Kidney epithelial cell (primary cell): ENCODE measurements at places on chromosomes 4 and X.
A peak's percentile ranks its signal among the peaks of the same experiment; 100 is the strongest.

GRCh38 chr4:149279331-149279730 is 536.3 kb downstream of the IQCM start:
- DNase-seq = no peak

- no peak for DNase-seq
Observed at GRCh38 chrX:101485212-101485949, at the start of gene ARMCX4. TSS of gene ARMCX4 (plus strand) at chrX:101485456. CDS start at chrX:101488590, 3,134 bp downstream.

GRCh38 chr4:176671532-176671931 is 121.2 kb downstream of the VEGFC start:
- no peak for DNase-seq

DNA sequence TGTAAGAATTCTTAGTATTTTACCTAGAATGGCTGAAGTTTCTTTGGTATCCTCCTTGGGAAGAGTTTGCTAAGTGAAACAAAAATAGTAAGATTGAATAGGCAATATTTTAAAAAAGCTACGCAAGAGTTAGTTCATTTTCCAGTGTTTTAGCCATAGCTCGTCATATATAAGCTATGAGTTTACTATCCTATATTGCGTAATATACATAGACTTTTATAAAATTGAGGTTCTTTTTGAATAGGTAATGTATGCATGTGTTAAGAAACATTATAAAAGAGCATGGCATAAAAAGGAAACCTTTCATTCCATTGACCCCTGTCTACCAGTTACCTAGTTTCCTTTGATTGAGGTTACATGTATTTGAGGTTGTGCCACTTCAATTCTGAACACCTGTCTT is 67.0 kb downstream of the DACH2 start:
- DNase-seq = no peak

GRCh38 chrX:79117078-79117477 is 27.4 kb upstream of the GPR174 start:
- DNase-seq = no peak

DNA sequence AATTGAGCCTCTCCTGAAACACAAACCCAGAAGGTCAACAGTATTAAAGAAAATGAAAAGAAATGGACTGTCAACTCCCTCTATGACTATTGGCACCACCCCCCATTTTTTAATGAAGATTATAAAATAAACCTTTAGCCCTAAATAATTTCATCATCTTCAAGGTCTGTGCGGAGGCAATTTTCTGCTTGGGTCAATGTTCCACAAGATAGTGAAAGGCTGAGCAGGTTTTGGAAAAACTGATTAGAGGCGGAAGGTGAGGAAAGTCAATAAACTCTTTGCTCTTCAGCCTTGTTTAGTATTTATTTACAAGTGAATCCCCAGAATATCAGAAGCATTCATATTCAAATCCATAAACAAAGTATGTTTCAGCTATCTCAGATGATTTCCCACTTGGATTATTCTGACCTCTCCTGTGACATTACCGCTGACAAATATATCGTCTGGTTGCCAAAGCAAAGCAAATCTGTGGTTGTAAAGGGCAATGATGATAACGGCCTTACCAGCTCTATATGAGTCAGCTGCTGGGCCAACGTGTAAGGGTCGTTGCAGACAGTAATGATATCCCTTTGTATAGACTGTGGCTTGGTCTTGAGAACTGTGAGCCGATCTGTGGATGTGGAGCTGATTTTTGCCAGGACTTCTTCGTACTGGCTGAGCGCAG is 24.0 kb downstream of the RASGEF1B start:
- no peak for DNase-seq

- DNase-seq = no peak
Observed at GRCh38 chr4:5824227-5824626, 68.7 kb downstream of the CRMP1 start.

DNA sequence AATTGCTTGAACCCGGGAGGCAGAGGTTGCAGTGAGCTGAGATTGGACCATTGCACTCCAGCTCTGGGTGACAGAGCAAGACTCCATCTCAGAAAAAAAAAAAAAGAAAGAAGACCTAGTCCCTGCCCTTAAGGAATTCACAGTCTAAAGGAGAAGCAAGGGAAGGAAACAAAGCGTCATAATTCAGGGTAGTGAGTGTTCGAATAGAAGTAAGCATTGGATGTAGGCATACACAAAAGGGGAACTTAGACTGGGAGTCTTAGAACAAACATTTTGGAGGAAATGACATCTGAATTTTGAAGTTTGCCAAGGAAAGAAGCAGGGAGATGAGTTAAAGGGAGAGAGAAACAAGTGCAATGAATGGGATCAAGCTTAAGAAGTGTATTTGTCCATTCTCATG is 32.4 kb downstream of the PPM1K start:
- no peak for DNase-seq

- no peak for DNase-seq
Observed at GRCh38 chr4:61493470-61493869, 293.3 kb downstream of the ADGRL3 start.

DNA sequence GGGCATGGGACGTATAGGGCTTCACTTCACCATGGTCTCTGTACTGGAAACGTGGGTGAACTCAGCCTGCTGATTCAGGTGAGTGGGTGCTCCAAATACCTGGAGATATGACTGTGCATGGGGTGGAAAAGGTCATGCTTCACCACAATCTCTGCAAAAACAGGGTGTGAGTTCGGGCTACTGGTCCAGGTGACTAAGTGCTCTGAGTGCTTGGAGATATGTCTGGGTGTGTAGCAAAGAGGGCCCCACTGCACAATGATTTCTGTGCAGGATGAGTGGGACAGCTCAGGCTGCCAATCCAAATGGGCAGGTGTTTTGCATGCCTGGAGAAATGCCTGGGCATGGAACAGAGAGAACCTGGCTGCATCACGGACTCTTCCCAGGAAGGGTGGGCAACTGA is 11.2 kb upstream of the CPXCR1 start:
- DNase-seq = no peak

DNA sequence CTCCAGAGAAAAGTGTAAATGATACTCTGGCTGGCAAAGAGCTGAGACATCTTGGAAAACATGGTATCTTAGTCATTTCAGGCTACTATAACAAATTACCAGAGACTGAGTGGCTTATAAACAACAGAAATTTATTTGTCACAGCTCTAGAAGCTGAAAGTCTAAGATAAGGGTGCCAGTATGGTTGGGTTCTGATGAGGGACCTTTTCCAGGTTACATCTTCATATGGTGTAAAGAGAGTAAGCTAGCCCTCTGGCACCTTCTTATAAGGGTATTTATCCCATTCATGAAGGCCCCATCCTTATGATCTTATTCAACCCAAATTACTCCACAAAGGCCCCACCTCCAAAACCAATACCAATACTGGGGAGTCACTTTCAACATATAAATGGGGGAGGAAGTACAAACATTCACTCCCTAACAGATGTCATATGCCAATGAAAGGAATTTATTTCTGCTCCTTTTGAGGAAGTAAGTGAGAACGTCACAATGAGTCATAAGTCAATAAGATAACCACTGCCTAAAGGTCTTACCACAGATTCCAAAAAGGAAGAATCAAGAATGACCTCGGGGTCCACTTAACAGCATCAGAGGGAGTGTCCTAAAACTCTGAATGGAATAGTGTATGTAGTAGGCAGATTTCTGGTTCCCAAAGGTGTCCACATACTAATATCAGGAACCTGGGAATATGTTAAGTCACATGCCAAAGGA is 246.6 kb downstream of the OPHN1 start:
- no peak for DNase-seq

DNA sequence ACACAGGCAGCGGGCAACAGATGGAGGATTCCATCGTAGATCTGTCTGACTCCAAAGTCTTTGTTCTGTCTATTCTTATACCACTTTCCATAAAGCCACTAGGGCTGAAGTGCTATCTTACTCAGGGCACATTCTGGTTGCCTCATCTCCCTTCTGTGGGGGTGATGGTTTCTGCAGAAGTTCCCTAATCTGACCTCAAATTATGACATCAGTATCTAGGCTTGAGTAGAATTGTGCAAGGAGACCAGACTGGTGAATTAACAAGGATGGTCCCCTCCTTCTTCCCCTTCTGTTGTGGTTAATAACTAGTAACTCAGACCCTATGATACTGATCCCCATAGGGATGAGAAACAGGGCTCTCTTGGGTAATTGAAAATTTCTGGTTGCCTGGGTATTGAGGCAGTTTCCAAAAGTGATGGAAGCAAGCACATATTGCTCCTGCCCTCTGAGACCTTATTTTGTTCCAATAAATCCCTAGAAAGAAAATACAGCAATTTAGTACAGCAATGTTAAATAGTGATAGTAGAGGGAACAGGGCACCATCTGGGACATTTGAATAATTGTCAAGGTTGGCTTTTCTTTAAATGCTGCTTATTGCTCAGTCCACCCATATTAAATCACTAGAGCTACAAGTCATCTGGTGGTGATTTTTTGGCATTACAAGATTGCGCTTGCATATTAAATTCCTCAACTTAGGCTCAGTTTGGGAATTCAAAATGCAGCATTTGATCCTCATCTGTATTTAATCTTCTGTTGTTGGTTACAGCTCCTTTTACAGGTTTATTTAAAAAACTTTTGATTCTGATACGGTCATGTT is 57.3 kb upstream of the AP1S2 start:
- DNase-seq = no peak

GRCh38 chr4:127668770-127669169 is 36.0 kb downstream of the INTU start:
- no peak for DNase-seq

GRCh38 chrX:21153503-21153902 is 220.7 kb upstream of the CNKSR2 start:
- DNase-seq = no peak

- no peak for DNase-seq
Observed at GRCh38 chrX:54423161-54423888, 16.9 kb upstream of the TSR2 start.

DNA sequence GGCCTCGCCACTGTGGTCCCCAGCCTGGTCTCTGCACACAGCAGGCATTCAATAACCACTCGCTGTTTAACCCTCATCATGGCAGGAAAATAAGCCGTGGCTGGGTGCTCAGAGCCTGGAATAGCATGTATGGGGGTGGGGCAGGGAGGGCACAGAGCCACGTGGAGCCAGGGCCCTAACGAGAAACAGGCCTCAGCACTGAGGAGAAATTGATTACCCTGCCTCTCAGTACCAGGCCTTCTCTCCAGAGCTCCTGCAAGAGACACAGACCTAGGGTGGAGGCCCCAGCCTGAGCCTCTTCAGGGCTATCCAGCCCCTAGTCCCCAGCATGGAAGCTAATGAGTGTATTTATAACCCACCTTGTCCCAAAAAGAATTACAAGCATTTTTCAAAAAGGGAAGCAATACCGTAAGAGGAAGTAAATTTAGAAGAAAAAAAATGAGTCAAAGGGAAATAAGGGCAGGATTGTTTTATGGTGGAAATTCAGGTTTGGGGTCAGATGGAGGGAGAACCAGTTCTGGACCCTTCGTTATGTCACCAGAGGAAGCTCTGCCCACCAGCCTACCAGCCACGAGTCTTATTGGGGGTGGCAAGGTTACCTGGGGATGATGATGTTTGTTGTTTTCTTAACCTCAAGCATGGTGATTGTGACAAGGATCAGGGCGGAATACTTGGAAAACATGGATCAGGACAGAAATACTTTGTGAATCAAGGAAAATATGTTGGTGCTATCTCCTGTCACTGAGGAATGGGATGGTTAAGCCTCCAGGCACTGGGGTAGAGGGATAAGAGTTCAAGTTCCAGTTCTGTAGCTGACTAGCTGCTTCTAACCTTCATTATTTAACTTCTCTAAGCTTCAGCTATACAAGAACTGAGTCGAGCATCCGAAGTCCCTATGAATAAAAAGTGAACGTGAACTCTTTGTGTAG is 101.9 kb upstream of the RBPJ start:
- DNase-seq = no peak

GRCh38 chr4:100696531-100696930 is 178.7 kb upstream of the EMCN start:
- DNase-seq = no peak

DNA sequence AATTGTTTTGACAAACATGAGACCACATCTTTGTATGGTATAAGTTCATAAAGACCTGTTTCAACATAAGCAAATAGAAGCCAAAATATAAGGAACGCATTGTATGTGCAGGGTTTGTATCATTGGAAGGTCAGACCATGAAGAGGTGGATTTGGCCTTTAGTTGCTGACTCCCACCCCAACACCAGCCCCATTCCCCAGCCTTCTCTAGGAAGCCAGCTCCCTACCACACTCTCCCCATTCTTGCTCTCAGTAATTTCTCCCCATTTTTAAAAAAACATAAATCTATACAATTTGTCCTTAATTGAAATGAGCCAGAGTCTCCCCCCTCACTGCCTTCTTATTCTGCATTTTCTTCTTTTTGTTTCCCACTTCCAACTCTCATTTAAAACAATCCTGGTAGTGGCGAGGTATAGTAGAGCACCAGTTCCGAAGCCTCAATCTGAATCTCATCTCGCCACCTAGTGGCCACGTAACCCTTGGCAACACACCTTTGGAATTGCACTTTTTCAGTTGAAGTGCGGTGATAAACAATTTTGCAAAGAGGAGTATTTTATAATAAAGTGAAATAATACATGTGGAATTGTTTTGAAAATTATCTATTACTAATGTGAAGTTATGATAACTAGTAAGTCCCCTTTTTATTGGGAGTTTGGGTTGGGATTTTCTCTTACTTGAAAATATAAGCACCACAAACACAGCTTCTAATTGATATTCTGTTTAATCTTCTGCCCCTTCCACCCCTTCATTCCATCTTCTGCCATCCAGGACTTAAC is 126.6 kb downstream of the ASB9 start:
- peak; percentile 9 for DNase-seq
